NCI-H1092 (cell line): ENCODE measurements at places on chromosomes 4 and X.

GRCh38 chr4:68732653-68733466 is 62.4 kb upstream of the UGT2B15 start:
- no peak for DNase-seq

DNA sequence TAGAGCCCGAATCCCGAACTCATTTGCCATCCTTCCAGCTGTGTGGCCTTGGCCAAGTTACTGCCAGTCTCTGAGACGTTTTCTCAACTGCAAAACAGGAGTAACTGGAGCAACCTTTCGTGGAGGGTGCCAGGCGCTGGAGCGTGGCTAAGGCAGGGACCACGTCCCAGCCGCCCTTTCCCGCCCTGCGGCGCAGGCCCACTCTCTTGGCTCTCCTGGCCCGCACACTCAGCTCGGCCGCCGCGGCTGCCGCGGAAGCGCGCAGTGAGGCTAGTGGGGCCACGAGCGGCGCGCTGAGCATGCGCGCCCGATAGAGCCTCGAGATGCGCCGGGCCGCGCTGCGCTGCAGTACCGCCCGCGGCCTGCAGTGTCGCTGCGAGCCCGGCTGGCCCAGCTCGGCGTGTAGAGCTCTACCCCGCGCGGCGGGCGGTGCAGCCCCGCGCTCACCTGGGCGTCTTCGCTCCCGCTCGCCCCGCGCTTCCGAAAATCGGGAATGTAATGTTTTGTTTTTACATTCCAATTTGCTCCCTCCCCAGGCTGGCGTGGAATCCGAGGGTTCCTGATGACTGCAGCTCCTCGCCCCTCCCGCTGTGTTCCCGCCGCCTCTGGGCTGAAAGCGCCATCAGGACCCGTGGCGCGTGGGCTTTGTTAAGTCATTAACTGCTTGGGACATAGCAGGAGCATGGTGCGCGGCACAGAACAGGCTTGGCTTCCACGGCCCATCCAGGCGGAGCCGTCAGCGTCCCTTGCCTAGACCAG is 4.0 kb upstream of the ZNF518B start:
- DNase-seq = peak; percentile 11

GRCh38 chr4:53931461-53931961 is 132.9 kb downstream of the CHIC2 start:
- no peak for DNase-seq

- no peak for DNase-seq
Observed at GRCh38 chr4:54593795-54594322, 63.9 kb upstream of the KIT start.

GRCh38 chr4:76504613-76505465 is 69.8 kb downstream of the SHROOM3 start:
- peak; percentile 32 for DNase-seq

DNA sequence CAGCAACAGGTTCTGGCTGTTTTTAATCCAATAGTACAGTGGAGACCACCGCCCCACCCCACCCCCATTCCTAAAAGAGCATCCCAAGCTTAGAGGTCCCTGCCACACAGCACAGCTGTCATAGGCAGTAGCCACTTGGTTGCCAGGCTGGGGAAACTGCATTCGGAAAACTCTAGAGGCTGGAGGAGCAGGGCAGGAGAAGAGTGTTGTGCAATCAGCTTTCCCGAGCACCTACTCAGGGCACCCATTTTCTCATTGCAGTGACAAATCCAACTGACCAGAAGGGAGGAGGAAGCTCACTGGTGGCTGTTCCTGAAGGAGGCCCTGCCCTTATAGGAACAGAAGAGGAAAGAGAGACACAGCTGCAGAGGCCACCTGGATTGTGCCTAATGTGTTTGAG is 1.1 kb downstream of the CXCL1 start:
- DNase-seq = no peak

- no peak for DNase-seq
Observed at GRCh38 chr4:72909461-72909860, 160.1 kb downstream of the COX18 start.

DNA sequence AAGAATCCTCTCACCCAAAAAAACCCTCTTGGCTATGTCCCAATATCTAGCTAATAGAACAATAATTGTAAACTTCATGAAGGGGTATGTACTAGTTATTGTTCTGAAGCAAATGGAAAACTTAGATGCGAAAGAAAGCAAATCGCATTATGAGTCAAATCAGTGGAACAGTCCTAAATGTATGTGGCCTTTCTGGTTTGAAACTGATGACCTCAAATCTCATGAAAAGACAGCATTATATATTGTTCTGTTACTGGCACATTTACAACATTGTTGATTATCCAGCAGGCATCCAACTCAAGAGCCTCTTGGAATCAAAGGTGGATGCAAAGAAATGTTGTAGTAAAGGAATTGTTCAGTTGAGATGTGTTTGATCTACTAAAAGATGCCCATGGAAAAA is 34.7 kb downstream of the CSN3 start:
- no peak for DNase-seq

- DNase-seq = no peak
Observed at GRCh38 chrX:97119474-97120109, 235.9 kb downstream of the RPA4 start.

DNA sequence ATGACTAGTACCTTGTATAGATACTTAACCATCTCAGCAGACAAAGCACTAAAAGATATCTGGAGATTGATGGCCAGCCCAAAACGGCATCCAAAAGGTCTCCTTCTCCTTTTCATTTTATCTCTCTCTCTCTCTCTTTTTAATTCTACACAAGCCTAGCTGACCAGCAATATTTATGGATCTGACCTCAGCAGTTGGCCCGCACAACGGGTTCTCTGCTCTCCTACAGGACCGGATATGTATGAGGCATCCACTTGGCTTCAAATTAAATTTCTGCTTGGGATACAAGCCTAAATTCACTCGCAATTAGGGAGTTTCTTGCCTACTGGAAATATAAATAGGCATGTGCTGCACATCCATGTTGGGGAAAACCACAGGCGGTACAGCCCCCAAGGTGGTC is 22.5 kb upstream of the CT55 start:
- no peak for DNase-seq

GRCh38 chr4:112327965-112328733 is 31.0 kb downstream of the ALPK1 start:
- DNase-seq = peak; percentile 58

GRCh38 chrX:149074398-149074797 is 430.7 kb downstream of the IDS start:
- no peak for DNase-seq

- no peak for DNase-seq
Observed at GRCh38 chr4:142707401-142707800, 138.7 kb downstream of the INPP4B start.

DNA sequence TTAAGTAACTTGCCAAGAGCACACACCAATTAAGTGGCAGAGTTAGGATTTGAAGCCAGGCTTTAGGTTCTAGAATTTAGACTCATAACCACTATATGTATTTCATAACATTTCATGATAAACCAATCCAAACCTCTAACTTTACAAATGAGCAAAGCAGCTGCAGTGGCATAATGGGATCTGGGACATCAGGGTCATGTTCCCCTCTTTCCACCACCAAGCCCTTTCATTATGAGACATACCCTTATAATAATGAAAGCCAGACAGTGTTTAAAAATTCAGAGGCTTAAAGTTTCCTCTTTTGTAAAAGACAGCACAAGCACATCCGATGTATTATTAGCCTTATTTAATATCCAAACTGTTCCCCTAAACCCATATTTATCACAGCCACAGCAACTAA is 28.3 kb upstream of the AMELX start:
- no peak for DNase-seq

DNA sequence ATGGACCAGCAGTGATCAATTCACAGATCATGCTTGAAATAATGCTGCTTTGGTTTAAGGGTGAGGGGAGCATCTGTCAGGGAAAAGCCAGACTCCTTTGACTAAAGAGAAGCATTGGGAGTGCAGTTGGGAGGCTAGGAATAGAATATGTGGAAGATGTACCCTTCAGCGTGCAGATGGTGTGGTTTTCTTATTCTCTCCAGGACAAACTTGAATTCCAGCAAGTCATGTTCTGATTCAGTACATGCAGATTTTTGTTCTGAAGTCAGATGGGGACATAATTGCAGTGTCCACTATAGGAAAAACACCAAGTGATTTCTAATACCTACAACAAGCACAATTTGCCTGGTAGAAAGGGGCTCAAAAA is 99.0 kb upstream of the LIMCH1 start:
- DNase-seq = no peak
